ENCODE measurements at places on chromosomes 3 and 15.
A peak's percentile ranks its signal among the peaks of the same experiment; 100 is the strongest.

DNA sequence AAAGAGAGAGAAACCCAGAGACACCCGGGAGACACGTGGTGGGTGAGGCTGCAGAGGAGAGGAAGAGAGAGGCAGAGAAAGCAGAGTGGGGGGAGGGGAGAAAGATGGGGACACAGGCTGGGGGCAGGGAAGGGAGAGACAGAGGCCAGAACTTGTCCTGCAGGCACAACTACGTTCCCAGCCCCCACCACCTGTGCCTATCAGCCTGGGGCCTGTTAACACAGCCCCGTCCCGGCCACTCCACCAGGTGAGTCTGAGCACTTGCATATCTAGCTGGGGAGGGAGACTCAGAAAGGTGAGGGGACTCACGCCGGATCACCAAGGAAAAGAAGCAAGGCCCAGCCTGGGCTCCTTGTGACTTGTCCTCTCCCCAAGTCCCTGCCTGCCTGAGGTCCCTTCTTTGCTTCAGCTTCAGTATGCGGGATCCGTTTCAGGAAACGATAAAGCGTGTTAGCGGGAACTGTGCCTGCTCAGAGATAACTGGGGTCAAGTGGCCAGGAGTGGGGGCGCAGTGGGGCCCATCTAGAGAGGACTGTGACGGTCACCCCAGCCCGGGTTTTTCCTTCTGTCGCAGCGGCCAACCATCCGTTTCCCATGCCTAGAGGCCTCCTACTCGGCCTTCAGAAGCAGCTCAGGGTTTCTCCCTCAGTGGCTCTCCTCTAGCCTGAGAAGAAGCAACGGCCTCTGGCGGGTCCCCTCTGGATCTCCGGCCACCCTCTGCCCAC lies 10.3 kb downstream of the LINGO1 start:
- no peak overlapping the region for H3K4me3 ChIP-seq
- no peak for DNase-seq
- H3K4me1 ChIP-seq, result no peaks in the 10 kb centered on the region
- no peaks in the 10 kb centered on the region for H3K27me3 ChIP-seq
- H3K27ac ChIP-seq, result no peak overlapping the region
- H3K36me3 ChIP-seq, result no peaks in the 10 kb centered on the region

DNA sequence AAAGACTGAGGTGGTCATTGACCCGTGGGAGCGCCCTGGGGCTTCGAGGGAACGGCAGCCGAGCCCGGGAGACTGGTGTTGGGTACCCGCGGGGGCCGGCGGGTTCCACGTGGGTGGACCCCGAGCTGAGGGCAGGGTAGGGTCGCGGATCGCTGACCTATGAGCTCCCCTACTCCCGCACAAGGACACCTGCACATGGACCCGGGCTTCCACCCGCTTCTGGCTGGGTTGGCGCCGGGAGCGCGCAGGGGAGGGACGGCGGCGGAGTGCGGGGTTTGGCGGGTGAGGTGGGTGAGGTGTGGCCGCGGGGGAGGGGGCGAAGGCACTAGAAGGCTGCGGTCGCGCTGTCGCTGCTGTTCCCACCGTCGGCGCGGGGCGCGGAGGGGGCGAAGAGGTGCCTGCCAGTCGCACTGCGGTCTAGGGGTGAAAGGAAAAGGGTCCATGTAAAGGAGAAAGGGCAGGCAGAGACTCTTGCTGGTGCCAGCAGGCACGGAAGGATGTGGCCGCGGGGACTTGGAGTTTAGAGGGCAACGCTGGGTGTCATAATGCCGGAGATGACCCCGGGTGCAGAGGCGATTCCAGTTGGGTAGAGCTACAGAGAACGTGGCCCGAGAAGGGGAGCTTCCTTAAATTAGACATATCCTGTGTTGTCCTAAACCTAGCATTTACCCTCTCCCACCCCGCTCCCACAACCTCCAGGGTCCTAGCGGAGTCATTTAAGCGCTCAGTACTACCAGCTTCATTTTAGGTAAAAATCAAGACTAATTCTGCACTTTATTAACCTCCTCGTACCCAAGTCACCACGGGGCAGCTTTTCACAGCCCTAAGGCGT lies 245.9 kb upstream of the TOPAZ1 start:
- peak overlapping the region; percentile 24 for H3K4me3 ChIP-seq
- no peaks in the 10 kb centered on the region for H3K36me3 ChIP-seq
- peaks cover 27% of the 10 kb centered on the region for H3K4me1 ChIP-seq
- H3K27me3 ChIP-seq, result peaks cover 73% of the 10 kb centered on the region
- no peak for DNase-seq

- peak; percentile 40 for DNase-seq
- no peaks in the 10 kb centered on the region for H3K27me3 ChIP-seq
- peak overlapping the region; percentile 24 for H3K27ac ChIP-seq
Observed at GRCh38 chr3:45054196-45054857, 28.2 kb downstream of the CLEC3B start.

- H3K4me3 ChIP-seq, result no peak overlapping the region
- H3K4me1 ChIP-seq, result peaks cover 20% of the 10 kb centered on the region
- DNase-seq, result peak; percentile 43
- H3K36me3 ChIP-seq, result peaks cover 32% of the 10 kb centered on the region
Observed at GRCh38 chr15:89836267-89837133, 21.8 kb upstream of the ANPEP start.

- H3K4me3 ChIP-seq, result no peak overlapping the region
- no peak for DNase-seq
- no peak overlapping the region for H3K27ac ChIP-seq
- no peaks in the 10 kb centered on the region for H3K4me1 ChIP-seq
- H3K27me3 ChIP-seq, result no peaks in the 10 kb centered on the region
Observed at GRCh38 chr3:12336099-12336498, 47.2 kb downstream of the PPARG start.

DNA sequence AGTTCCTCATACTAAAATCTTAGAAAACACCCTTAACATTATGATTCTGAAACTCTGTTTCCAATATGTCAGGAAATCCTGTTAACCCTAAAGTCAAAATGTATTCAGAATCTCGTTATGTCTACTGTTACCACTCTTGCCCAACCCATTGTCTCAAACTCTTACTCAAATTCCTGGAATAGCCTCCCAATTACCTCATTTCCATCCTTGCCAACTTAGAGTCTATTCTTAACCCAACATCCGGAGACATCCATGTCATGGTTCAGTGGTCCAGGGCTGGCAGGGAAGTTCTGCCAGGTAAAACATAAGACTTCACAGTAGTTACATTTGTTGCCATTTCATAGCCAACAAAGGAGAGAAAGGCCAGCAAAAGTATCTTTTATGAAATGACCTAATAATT lies 593.9 kb downstream of the PYDC2 start:
- H3K4me3 ChIP-seq, result no peak overlapping the region
- no peaks in the 10 kb centered on the region for H3K4me1 ChIP-seq
- H3K36me3 ChIP-seq, result no peaks in the 10 kb centered on the region
- no peak overlapping the region for H3K27ac ChIP-seq
- H3K27me3 ChIP-seq, result no peaks in the 10 kb centered on the region

DNA sequence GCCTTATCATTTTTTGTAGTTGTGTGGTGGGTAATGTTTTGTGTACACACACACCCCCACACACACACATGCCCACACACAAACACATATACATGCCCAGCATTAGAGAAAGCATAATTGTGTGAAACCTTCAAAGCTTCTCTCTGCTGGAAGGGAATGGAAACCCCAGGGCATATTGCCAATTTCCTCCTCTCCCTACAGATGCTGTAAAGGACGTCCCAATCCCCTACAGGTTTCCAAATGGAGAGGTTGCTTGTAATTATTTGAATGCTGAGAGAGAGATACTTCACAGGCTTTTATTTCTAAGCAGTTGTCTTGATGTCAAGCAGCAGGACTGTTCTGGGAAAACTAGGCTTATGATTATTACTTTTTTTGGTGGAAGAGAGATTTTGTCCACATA lies 23.0 kb upstream of the CCK start:
- H3K4me3 ChIP-seq, result no peak overlapping the region
- H3K27me3 ChIP-seq, result no peaks in the 10 kb centered on the region
- DNase-seq, result no peak

DNA sequence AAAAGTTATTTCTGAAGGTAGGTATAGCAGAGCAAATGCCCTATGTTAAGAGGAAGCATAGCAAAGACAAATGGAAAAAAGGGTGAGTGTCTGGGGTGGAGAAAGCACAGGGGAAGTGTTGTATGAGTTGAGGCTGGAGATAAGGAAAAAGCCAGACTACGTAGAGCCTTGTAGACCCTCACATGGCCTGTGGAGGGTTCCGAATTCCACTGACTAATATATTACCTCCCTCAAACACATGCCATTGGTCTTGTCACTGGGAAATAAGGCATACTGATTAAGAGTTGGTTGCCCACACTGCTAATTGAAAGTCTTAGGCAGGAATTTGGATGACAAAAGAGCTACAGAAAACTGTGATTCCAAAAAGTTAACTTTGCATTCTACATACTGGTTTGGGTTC lies 65.2 kb downstream of the TRAT1 start:
- H3K27me3 ChIP-seq, result no peaks in the 10 kb centered on the region
- H3K36me3 ChIP-seq, result no peaks in the 10 kb centered on the region
- H3K4me3 ChIP-seq, result no peak overlapping the region

- H3K36me3 ChIP-seq, result no peaks in the 10 kb centered on the region
- no peak overlapping the region for H3K27ac ChIP-seq
- H3K27me3 ChIP-seq, result no peaks in the 10 kb centered on the region
- H3K4me3 ChIP-seq, result no peak overlapping the region
Observed at GRCh38 chr3:137464341-137464740, 299.8 kb upstream of the SOX14 start.

- H3K4me1 ChIP-seq, result no peaks in the 10 kb centered on the region
- H3K36me3 ChIP-seq, result peaks cover 41% of the 10 kb centered on the region
- no peak overlapping the region for H3K27ac ChIP-seq
- DNase-seq, result peak; percentile 3
Observed at GRCh38 chr3:20125897-20126296, 60.1 kb downstream of the SGO1 start.

DNA sequence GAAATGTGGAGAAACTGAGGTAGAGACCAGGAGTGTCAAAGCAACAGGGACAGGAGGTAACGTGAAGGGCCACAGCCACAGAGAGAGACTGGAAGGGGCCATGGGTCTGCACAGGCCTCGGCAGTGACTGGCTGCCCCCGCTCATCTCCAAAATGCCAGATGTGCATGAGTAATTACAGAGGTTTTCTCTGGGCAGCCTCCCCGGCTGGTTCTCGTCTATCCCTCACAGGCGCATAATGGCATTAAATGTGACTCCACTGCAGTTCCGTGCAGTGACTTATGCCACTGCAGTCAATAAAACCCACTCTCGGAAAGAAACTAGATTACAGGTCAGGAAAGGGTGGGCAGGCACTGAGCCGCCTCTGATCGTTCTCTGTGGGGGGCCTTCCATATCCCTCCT lies 74.7 kb downstream of the WDR76 start:
- no peak overlapping the region for H3K4me3 ChIP-seq
- no peak overlapping the region for H3K27ac ChIP-seq
- no peak for DNase-seq
- no peaks in the 10 kb centered on the region for H3K36me3 ChIP-seq
- H3K4me1 ChIP-seq, result no peaks in the 10 kb centered on the region
- H3K27me3 ChIP-seq, result no peaks in the 10 kb centered on the region

DNA sequence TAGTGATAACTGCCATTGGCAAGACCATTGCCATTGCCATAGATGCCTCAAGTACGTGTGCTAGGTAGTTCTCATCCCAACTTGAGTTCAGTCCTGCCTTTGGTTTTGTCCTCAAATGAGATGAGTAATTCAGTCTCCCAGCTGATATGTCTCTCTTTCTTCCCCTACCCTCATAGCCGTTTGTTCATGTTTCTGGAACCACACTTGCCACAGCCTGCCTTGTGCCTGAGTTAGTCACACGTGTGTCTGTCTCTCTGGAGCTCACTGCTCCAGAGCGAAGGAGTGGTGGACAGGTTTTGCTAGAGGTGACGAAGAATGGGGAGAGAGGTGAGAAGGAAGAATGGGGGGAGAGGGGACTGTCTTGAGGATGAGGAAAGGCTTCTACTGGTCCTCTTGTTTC lies 88.0 kb upstream of the IGF1R start:
- no peak overlapping the region for H3K27ac ChIP-seq
- no peak overlapping the region for H3K4me3 ChIP-seq
- DNase-seq, result no peak
- H3K4me1 ChIP-seq, result no peaks in the 10 kb centered on the region
- H3K27me3 ChIP-seq, result peaks cover 3% of the 10 kb centered on the region
- H3K36me3 ChIP-seq, result no peaks in the 10 kb centered on the region

DNA sequence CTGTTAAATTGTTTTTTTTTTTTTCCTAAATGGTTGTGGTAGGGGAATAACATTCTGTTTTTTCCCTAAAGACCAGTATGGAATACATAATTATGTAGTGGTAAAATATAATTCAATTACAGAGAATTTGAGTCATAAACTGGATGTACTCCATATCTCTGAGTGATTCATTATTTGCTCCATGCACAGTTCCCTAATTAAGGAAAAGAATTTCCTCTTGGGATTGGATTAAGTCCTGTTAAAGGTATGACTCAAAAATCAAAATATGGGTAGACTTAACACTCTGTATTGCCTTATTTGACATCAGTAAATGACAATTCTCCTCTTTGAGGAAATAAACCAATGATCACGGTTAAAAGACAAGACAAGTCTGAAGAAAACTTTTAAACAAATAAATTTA lies 78.0 kb upstream of the KCNH8 start:
- H3K36me3 ChIP-seq, result no peaks in the 10 kb centered on the region
- no peak overlapping the region for H3K4me3 ChIP-seq
- no peak overlapping the region for H3K27ac ChIP-seq
- H3K27me3 ChIP-seq, result no peaks in the 10 kb centered on the region
- DNase-seq, result no peak

DNA sequence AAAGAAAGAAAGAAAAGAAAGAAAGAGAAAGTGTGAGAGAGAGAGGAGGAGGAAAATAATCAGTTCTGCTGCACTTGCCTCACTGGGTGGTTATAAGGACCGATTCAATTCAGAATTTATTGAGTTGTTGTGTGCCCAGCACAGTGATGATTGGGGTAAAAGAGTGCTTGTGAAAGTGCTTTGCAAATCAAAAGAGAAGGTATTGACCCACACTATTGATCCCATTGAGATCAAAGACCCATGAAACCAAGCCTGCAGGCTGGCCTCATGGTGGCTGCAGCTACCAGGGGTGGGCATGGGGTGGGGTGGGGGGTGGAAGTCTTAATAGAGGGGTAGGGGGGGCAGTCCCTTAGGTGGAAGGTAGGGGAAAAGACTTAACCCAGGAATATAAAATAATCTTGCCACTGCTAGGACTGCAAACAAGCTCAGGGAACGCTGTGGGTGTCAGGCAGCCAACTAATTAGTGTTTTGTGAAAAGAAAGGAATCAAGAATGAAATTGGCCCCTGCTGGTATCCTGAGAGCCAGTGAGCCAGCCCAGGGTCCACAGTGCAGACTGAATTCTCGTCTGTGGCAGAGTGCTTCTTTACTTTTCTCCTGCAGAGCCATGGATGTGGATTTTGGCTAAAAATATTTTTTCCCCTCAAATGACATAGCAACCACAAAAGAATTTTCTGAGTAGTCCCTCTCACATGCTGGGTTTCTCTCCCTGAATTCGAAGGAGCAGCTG lies 34.2 kb downstream of the CLEC3B start:
- H3K4me1 ChIP-seq, result peaks cover 24% of the 10 kb centered on the region
- no peaks in the 10 kb centered on the region for H3K27me3 ChIP-seq
- H3K4me3 ChIP-seq, result no peak overlapping the region
- no peaks in the 10 kb centered on the region for H3K36me3 ChIP-seq

DNA sequence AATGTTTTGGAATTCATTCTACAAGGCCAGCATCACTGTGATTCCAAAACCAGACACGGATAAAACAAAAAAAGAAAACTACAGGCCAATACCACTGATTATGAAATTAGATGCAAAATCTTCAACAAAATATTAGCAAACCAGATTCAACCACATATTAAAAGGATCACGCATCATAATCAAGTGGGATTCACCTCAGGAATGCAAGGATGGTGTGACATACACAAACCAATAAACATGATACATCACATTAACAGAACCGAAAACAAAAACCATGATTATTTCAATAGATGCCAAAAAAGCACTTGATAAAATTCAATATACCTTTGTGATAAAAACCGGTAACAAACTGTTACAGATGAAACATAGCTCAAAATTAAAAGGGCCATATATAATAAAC lies 48.9 kb downstream of the DLG1 start:
- DNase-seq, result no peak
- no peaks in the 10 kb centered on the region for H3K36me3 ChIP-seq
- no peak overlapping the region for H3K4me3 ChIP-seq

All from gastrocnemius medialis (tissue), 4 donors.